A172 (cell line): ENCODE measurements at places on chromosomes 2 and 18.

DNA sequence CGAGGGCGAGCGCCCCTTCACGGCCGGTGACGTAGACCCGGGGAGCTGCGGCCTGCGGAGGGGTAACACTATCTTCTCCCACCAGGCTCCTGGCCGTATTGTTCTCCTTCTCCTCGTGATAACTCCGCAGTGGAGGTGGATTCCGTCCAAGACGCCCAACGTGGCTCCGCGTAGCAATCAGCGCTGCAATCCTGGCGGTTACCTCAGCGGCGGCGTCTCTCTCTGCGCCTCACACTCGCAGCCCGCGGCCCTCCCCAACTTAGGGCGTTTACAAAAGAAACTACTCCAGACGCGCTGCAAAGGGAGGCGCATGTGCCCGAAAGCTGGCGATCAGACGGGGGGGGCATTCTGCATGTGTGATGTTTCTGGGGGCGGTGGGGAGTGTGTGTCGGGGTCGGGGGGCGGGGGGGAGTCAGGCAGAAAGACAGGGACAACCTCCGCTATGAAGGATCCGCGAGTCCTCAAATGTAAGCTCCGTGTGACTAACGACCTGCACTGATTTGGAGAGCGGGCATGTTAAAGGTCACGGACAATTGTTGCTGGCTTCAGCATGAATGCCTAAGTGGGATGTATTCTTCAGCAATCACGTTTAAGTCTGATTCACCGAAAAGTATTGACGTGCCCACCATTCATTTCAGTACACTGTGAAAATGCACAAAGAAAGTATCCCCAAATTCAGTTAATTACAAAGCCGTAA is 1.3 kb upstream of the ZNF516 start:
- no peak for DNase-seq

DNA sequence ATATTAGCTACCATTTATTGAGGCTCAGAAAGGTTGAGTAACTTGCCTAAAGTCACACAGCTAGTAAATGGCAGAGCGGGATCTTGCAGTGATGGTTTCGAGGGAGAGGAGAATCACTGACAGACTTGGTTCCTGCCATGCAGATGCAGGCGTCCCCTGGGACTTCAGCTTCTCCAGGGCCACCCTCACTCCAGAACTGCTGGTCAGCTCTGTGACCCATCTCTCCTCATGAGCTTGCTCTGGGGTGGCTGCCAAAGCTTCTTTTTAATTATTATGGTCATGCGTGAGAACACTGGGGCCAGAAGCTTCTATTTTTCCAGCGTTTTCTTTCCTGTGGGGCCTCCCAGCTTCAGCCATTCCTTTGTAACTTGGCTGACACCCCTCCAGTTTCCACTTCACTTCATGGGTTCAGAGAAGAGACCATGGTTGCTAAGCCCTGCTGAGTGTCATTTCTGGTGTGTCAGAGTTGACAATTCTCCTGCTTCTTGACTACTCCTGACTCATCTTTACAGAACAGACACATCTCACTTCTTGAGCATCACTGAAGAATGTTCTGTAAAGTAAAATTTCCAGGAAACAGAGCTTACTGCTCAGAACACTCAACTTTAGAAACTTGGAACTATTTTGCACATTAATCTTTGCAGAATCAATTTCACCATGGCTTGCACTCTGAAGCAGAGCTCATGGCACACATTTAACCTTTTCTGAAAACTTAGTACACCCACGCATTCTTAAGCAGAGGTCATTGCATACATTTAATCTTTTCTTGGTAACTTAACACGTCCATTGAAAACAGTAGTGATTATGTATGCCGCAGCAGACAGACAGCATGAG is 70.4 kb downstream of the IL1R2 start:
- DNase-seq, result no peak

DNA sequence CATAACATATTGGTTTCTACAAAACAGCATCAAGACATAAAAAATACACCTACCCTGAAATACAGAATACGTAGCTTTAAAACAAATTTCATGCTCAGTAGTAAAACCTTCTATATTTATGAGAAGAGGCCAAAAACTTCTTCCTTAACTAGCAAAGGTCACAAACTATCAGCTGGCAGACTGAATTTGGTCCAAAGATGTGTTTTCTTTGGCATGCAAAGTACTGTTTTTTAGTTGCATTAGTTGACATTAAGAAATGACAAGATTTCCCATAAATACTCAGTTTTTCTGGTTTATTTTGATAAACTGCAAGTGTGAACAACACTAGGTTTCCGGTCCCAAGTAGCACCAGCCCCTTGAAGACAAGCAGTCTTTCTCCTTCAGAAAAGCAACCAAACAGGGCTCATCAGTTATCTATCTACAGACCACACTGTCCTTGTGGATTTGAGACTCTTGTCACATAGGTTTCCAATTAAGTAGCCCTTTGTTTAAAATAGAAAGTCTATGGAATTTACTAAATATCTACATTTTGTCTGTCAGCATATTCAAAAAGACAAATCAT is 35.6 kb downstream of the SLC25A12 start:
- no peak for DNase-seq

GRCh38 chr2:198763793-198764192 is 693.9 kb downstream of the SATB2 start:
- no peak for DNase-seq

- DNase-seq, result no peak
Observed at GRCh38 chr2:136308611-136309010, 190.7 kb upstream of the CXCR4 start.

DNA sequence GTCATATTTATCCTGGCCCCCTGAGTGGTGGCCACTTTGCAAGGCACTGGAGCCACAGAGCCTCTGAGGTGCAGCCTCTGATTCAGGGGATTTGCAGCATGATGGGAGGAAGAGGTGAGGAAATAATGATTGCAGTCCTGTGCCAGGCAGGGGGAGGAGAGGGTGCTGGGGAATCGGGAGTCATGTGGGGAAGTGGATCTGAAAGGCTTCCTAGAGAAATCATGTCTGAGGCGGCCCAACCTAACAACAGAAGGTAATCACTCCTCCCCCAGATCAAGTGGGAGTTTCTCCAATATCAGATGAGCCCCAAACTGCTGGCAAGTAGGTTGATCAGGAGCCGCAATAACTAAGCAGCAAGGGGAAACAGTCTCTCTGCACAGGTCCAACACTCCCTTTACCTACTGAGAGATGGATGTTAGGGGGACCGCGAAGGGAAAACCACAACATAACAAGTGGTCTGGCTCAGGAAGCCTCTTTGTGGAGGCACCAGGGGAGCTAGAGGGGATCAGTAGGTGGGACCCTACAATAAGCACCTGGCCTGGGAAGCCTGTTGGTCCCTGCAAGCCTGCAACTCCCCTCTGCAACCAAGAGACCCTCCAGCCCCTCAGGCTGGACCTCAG is 71.8 kb upstream of the NPAS2 start:
- no peak for DNase-seq
